WERI-Rb-1 (cell line): ENCODE measurements at places on chromosomes 1 and 21.

DNA sequence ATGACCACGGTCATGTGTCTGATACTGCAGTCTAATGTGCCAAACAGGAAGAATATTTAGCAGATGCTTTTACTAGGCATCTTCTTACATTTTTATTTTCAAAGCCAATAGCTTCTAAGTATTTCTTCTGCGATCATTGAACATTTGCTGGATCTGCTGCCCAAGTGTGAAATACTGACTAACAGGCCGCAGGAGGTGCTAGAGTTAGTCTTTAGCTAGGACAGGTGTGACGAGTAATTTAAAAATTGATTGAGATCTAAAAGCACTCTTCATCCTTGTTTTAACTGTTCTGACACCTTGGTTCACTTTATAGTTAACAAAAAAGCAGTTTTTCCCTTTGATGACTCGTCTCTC, 748 bp upstream of the FAM78B start:
- no peak for DNase-seq

DNA sequence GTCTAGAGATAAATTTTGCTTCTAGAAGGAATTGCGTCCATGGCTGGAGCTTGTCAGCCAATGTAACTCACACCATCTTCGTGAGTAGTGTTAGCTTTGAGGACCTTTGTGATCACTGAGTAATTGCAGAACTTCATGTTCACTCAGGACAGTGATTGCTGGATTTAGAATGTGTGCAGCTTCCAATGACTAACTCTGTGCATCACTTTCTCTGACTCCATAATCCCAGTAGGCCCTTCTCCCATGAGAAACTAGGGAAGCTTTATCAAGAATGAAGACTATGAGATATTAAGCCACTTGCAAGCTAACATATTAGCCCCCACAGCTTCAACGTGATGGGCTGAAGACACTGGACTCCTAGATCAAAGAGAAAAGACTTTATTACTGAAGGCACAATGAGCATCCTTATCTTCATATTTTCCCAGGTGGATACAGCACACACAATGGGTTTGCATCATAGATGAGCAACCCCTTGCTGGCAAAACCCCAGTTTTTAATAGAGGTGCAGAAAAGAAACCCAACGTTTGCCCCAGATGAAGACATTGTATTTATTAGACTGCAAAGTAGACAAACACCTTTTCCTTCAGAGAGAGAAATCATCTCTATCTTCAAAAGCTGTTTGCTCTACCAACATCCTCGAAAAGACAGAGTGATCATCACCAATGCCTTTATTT, 561.0 kb downstream of the LTN1 start:
- DNase-seq, result no peak

GRCh38 chr1:184568148-184568547, 181.3 kb downstream of the C1orf21 start:
- no peak for DNase-seq

- DNase-seq, result no peak
Measured at GRCh38 chr1:72567521-72567920, 285.2 kb upstream of the NEGR1 start.

DNA sequence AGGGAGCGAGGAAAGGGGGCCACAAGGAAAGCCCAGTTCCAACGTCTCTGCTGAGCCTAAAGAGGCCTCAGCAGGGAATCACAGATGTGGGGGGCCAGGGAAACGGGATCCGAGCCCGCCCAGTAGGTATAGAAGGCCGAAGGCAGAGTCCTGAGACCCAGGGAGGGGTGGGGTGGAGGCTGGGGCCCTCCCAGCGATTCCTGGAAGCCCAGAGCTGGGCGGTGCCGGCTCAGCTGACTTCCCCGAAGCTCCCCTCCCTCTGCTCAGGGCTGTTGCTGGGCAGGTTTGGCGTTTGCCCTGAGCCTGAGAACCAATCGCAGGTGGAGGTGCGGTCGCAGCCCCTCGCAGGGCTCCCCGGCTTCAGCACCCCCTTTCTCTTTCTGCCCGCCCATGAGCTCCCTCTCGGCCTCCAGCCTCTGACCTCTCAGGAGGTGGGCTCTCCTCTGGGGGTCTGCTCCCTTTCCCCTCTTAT, 12.8 kb downstream of the ADAMTSL4 start:
- DNase-seq, result peak; percentile 93

- peak; percentile 42 for DNase-seq
Measured at GRCh38 chr1:108708691-108709660, 3.7 kb upstream of the FNDC7 start.

DNA sequence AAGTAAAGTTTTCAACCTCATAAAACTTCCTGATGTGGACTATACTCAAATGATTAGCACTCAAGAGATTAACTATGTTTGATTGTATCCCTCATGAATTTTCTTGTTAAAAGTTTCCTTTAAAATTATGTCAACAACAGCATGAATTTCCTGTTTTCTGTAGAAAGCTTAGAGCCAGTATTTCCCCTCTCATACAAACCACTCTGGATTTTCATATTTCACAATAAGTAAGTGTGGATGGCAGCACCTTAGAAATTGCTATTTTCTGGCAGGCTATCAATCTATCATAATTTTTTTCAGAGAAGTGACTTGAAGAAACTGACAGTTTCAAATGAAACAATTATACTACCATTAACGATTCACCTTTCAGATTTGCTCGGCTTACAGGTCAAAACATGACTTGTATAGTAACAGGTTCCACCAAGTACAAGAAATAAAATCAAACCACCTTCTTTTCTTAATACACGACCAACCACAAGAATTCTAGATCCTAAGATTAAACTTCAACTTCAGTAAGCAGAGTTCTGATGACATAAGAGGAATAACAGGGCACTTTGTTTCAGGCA, 20.8 kb downstream of the ELK4 start:
- no peak for DNase-seq

DNA sequence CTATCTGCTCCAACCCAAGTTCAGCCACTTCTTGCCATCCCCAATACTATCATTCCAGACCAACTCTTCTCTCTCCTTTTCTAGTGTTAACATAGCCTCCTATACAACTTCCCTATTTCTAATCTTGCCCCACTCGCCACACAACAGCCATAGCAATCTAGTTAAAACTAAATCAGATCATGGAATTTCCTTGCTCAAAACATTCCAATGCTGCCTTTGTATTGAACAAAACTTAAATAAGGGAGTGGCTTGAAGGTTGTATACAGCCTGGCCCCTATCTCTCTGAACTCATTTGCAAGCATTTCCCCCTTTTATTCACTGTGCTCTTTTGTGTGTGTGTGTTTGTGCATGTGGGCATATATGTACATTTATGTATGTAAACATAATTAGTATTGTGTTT, 118.1 kb upstream of the SGIP1 start:
- no peak for DNase-seq

GRCh38 chr1:116737855-116738321, 16.3 kb upstream of the CD2 start:
- DNase-seq, result no peak

- DNase-seq, result no peak
Measured at GRCh38 chr1:58926152-58926551, 142.3 kb upstream of the JUN start.

DNA sequence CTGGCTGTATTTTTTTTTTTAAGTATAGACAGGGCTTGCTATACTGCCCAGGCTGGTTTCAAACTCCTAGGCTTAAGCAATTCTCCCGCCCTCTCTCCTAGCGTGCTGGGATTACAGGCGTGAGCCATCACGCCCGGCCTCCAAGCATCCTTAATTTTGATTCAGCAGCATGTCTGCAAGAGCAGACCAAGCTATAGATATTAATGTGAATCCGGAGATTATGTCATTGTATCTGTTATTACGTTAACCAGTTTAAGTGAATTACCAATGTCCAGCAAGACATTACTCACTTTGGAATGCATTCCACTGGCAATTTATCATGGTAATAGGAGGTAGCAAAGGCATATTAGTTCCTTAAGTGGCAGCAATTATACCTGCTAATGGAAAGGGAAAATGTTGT, 179.7 kb downstream of the CHRM3 start:
- DNase-seq, result no peak

- DNase-seq, result no peak
Measured at GRCh38 chr1:165109013-165109412, 247.5 kb downstream of the LMX1A start.

DNA sequence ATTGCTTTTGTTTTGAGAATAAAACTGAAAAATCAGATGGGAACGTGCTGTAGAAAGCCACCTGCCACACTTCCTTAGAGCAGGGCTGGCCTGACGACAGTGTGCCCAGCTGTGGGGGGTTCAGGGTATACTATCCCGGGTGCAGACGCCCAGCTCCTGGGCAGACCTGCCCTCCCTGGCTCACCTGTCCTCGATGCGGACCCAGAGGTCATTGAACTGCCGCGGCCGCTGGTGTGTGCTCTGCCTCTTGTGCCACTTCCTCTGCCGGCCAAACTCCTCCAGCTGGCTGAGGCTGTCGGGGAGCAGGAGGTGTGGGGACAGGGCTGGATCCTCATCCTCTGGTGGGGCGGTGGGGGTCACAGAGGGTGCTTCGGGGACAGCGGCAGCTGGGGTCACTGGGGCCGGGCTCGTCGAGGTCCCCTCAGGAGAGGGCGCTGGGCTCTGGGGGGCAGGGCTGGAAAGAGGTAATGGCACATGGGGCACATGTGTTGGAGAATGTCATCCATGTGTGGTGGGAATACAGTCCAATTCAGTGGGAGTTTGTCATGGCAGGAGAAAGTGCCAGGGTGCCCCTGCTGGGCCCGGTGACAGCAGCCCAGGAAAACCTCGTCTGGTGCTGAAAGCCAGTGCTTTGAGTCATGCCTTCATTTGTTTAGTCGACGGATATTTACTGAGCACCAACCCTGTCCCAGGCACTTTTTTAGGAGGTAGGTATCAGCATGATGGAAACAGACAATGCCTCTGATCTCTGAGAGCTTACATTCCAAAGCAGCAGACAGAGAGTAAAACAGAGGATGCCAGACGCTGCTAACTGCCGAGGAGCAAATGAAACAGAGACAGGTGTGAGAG, 222.0 kb downstream of the TRABD2B start:
- DNase-seq, result no peak

GRCh38 chr1:27345272-27345671, 3.5 kb downstream of the SYTL1 start:
- no peak for DNase-seq

DNA sequence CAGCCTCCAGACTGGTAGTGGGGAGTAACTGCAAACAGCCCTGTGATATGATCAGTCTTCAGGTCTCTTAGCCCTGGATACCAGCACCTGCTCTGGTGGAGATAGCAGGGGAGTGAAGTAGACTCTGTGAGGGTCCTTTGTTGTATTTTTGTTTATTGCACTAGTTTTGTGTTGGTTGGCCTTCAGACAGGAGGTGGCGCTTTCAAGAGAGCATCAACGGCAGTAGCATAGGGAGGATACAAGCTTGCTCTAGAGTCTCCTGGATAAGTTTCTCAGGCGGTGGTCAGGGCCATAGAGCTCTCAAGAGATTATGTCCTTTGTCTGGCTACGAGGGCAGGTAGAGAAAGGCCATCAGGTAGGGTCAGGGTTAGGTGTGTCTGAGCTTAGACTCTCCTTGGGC, 116.4 kb downstream of the USH2A start:
- no peak for DNase-seq

- no peak for DNase-seq
Measured at GRCh38 chr1:51952638-51953037, 37.9 kb downstream of the RAB3B start.

DNA sequence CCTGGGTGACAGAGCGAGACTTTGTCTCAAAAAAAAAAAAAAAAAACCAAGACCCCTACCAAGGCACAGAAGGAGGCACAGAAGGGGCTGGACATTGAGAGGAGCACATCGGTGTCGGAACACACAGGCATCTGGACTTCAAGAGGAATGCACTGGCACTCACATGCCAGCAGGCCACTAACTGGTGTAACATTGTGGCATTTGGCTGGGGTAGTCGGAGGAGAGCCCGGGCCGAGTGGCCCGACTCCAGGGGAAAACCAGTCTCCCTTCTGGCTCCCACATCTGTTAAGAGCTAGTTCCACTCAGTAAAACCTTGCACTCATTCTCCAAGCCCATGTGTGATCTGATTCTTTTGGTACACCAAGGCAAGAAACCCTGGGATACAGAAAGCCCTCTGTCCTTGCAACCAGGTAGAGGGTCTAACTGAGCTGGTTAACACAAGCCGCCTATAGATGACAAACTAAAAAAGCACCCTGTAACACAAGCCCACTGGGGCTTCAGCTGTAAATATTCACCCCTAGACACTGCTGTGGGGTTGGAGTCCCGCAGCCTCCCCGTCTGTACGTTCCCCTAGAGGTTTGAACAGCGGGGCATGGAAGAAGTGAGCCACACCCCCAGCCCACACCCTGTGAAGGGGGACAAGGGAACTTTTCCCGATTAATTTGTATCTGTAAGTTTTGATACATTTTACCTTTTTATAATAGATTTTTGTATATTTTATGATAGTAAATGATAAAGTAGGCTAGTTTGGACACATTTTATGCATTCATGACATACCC, 17.2 kb upstream of the AKIRIN1 start:
- no peak for DNase-seq

- no peak for DNase-seq
Measured at GRCh38 chr1:167676205-167676915, 45.4 kb upstream of the MPZL1 start.

DNA sequence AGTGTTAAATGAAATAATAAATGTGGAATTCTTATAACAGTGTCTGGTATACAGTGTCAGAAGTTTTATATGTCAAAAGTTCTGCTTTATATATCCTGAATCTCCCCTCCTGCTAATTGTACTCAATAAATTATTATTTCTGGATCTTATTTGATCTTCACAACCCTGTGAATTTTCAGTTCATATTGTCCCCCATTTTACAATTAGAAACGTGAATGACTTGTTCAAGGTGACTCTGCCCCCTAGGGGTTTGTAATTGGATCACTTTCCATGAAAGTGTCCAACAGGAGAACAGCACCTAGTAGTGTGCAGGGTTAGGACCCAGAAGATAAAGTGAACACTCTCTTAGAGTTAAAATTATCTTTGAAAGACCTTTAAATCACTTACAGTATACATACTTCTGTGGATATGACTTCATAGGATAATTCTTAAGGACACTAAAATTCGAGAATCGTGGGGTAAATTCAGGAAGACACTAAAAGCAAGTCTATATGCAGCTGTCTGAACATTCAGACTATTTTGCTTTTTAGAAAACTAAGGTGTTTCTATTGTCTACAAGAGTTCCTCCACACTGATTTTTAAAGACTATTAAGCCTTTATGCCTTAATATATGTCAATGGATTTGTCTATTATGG, 4.5 kb upstream of the DDR2 start:
- DNase-seq, result peak; percentile 46

DNA sequence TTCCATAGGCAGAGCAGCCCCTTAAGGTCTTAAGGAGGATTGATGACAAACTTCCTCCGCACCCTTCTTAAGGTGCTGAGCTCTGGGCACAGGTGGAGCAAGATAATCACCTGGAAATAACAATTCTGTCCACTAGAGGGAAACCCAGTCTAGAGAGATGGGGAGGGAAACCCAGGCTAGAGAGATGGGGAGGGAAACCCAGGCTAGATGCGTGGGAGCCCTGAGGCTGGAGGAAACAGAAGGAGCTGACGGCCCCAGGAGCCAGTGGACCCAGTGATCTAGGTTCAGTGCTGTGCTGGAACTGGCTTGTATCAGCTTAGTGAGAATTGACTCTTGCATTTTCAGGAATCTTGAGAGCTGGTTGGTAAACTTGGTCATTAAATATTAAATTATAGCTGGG, 17.8 kb upstream of the MYCL start:
- DNase-seq, result peak; percentile 69
